Left ventricle myocardium inferior (tissue), 1 donor: ENCODE measurements at places on chromosomes 1 and 21.

DNA sequence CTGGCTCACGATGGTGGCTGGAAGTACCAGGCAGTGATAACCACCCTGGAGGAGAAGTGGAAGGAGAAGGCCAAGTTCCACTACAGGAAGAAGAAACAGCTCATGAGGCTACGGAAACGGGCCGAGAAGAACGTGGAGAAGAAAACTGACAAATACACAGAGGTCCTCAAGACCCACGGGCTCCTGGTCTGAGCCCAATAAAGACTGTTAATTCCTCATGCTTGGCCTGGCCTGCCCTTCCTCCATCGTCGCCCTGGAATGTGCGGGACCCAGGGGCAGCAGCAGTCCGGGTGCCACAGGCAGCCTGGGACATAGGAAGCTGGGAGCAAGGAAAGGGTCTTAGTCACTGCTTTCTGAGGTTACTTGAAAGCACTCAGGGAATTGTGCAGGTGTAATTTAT lies 10.8 kb downstream of the IL24 start:
- peaks cover 33% of the 10 kb centered on the region for H3K27me3 ChIP-seq
- no peak overlapping the region for H3K27ac ChIP-seq
- DNase-seq = no peak
- no peaks in the 10 kb centered on the region for H3K36me3 ChIP-seq
- H3K4me1 ChIP-seq = peaks cover 31% of the 10 kb centered on the region
- no peak overlapping the region for H3K4me3 ChIP-seq

- no peaks in the 10 kb centered on the region for H3K27me3 ChIP-seq
- no peak for DNase-seq
- no peaks in the 10 kb centered on the region for H3K36me3 ChIP-seq
- no peaks in the 10 kb centered on the region for H3K4me1 ChIP-seq
- H3K27ac ChIP-seq = no peak overlapping the region
Observed at GRCh38 chr1:88140325-88140724, 543.7 kb upstream of the PKN2 start.

GRCh38 chr1:23019863-23020625 lies 776 bp downstream of the KDM1A start:
- H3K27me3 ChIP-seq = no peaks in the 10 kb centered on the region
- peak overlapping the region; percentile 99 for H3K4me3 ChIP-seq
- H3K4me1 ChIP-seq = peaks cover 26% of the 10 kb centered on the region

GRCh38 chr1:157154940-157155514 lies 16.8 kb upstream of the ETV3 start:
- H3K4me1 ChIP-seq = peaks cover 31% of the 10 kb centered on the region
- peaks cover 27% of the 10 kb centered on the region for H3K27me3 ChIP-seq
- H3K36me3 ChIP-seq = no peaks in the 10 kb centered on the region
- peak; percentile 41 for DNase-seq
- no peak overlapping the region for H3K4me3 ChIP-seq

GRCh38 chr1:39713557-39713956 lies 22.3 kb upstream of the HPCAL4 start:
- H3K4me1 ChIP-seq = peaks cover 5% of the 10 kb centered on the region
- peaks cover 67% of the 10 kb centered on the region for H3K27me3 ChIP-seq
- no peaks in the 10 kb centered on the region for H3K36me3 ChIP-seq
- no peak overlapping the region for H3K27ac ChIP-seq
- H3K4me3 ChIP-seq = no peak overlapping the region
- no peak for DNase-seq

DNA sequence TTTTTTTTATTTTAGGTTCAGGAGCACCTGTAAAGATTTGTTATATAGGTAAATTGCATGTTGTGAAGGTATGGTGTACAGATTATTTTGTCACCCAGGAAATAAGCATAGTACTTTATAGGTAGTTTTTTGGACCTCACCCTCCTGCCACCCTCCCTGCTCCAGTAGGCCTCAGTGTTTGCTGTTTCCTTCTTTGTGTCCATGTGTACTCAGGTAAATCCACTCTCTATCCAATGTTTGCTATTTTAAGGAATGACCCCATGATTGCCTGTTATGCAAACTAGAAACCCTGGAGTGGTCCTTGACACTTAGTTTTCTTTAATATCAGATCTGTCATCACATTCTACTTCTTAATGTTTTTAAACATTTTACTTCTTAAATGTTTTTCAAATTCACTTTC lies 33.9 kb downstream of the LHX9 start:
- H3K4me3 ChIP-seq = no peak overlapping the region
- H3K4me1 ChIP-seq = no peaks in the 10 kb centered on the region
- no peak overlapping the region for H3K27ac ChIP-seq
- no peak for DNase-seq
- no peaks in the 10 kb centered on the region for H3K36me3 ChIP-seq

DNA sequence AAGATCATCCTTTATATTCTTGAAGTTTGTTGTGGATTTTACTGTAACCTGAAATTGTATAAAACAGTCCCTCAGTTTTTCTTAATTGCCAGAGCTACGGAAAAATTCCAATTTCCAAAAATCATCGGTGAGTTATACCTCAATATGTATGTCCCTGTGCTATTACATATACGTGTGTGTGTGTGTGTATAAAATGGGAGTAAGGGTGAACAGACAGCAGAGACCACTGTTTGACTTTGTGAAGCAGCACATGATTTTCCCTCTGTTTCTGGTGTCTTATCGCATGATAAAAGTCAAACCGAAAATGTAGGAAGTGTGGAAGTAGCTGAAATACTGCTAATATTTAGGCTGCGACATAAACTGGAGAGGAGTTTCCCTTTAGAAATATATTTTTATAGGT lies 1.2 kb downstream of the OR2T1 start:
- DNase-seq = no peak
- H3K27ac ChIP-seq = no peak overlapping the region
- no peak overlapping the region for H3K4me3 ChIP-seq
- H3K27me3 ChIP-seq = no peaks in the 10 kb centered on the region
- H3K36me3 ChIP-seq = no peaks in the 10 kb centered on the region
- no peaks in the 10 kb centered on the region for H3K4me1 ChIP-seq

DNA sequence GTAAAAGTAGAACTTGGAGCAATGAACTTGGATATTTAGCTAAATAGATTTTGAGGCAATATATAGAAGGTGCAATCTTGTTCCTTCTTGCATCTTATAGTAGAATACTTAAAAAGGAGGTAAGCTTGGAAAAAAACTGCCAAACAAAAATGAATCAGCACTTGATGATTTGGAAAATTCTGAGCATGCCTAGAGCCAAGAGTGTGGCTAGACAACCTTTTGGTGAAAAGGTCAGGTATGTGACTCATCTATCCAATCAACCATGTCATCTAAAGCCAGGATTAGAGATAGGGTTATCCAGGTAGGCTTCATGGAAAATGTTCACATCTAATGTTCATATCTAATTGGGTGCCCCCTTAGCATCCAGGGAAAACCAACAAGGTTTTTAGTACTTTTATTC lies 515.0 kb downstream of the COL11A1 start:
- H3K4me1 ChIP-seq = no peaks in the 10 kb centered on the region
- H3K27ac ChIP-seq = no peak overlapping the region
- no peak for DNase-seq
- no peaks in the 10 kb centered on the region for H3K36me3 ChIP-seq
- no peaks in the 10 kb centered on the region for H3K27me3 ChIP-seq
